ENCODE measurements at places on chromosomes 1 and 21. TPM values are rescaled to one million over a fixed set of nuclear protein-coding genes. Genes with fewer than 3 reads are reported as not detected.

- DNase-seq = no peak
Measured at GRCh38 chr1:45876000-45876617, 72.7 kb downstream of the MAST2 start.

GRCh38 chr1:22888320-22889075 lies 84.2 kb downstream of the LACTBL1 start:
- no peak for DNase-seq

DNA sequence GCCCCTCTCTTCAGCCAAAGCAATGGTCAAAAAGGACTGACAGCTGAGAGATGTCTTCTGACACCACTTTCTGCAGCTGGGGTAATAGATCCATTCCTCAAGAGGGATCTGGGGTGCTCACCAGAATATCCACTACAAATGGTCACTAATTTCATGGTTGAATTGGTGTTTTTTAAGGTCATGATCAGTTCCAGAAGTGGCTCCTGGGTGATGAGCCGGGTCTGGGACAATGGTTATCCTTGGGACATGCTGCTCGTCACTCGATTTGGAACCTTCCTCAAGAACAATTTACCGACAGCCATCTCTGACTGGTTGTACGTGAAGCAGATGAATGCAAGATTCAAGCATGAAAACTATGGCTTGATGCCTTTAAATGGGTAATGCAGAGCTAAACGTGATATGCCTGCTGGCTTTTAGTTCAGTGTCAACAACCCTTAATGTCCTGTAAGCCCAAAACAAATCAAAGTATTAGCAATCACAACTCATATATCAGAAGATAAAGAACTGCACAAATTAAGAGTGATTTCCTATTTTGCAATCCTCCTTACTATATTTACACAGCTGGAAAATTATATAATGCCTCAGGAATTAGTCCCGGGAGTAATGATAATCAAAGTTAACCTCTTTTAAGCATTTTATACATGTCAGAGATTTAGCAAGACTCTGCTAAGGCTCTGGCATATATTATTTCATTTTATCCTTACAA lies 20.1 kb downstream of the FMO3 start:
- DNase-seq = no peak

PTTG1IP gene
- total RNA-seq = 72.2 TPM

INAVA gene
- total RNA-seq = 0.82 TPM

CACNA1S gene
- total RNA-seq = under 0.01 TPM

PDIK1L gene
- total RNA-seq = 109 TPM
